ENCODE measurements at places on chromosomes 11 and 22.

- DNase-seq = no peak
Observed at GRCh38 chr11:121592708-121593107, 139.9 kb upstream of the SORL1-AS1 start.

- DNase-seq = peak; percentile 21
Observed at GRCh38 chr11:88538098-88538497, 200.6 kb upstream of the CTSC start.

- DNase-seq = no peak
Observed at GRCh38 chr11:74030723-74031676, 22.1 kb upstream of the UCP3 start.

- no peak for DNase-seq
Observed at GRCh38 chr11:128664317-128664716, 29.6 kb upstream of the FLI1 start.

GRCh38 chr11:36122671-36123070, 166.6 kb downstream of the COMMD9 start:
- no peak for DNase-seq

DNA sequence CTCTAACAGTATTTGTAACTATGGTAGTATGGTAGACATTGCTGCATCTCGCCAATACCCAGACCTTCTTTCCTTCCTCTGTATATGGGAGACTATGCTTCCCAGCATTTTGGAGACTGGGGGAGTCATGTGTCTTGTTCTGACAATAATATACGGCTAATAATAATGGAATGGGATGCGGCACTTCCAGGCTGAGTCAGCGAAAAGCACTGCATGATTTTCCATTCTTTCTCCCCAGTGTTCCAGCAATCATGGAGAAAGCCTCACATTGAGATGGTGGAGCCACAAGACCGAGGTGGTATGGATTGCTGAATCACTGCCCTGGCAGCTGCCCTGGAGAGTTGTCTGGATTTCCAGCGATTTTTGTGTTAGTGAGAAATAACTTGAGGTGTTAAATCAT, 77.1 kb upstream of the FIBIN start:
- no peak for DNase-seq

DNA sequence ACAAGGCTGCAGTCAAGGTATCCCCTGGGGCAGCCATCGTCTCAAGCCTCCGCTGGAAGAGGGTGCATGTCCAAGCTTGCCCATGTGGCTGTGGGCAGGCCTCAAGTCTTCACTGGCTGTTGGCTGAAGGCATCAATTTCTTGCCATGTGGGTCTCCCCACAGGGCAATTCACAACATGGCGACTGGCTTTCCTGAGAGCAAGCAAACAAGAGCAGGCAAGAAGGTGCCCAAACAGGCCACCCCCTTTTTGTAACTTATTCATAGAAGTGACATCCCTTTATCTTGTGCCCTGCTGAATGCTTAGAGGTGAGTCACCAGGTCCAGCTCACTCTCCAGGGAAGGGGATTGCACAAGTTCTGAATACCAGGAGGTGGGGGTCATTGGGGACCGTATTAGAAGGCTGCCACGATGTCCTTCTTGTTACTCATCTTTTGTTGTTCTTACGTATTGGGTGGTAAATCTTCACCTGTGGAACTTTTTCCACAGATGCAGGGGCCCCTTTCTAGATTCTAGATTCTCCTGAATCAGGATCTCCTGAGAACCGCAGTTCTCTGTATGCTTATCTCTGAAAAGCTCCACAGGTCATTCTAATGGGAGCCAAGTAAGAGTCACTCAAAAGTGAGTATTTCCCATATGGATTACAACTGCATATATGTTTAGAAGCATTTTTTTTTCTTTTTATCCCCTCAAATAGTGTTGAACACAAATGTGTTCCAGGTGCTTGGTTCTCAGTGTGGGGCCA, 44.2 kb upstream of the MICAL2 start:
- DNase-seq = peak; percentile 76

- peak; percentile 63 for DNase-seq
Observed at GRCh38 chr22:28142361-28142961, 223.4 kb upstream of the PITPNB start.

GRCh38 chr11:28315440-28315839, 207.3 kb downstream of the METTL15 start:
- DNase-seq = no peak

DNA sequence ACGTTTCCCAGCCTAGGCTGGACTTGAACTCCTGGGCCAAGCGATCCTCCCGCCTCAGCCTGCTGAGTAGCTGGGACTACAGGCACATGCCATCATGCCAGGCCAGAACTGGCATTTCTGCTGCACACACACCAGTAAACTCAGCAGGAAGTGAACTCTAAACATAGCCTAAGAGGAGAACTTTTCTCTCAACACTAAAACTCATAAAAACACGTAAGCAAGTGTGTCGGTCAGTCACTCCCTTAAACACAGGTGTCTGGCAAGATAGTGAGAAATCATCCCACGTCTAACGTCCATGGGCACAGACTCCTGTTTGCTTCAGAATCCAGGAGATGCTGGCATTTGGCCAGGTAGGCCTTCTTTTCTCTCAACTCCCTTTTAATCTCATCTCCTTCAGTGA, 104.8 kb downstream of the RPL27A start:
- DNase-seq = no peak

GRCh38 chr11:6431861-6432260, 8.9 kb downstream of the HPX start:
- peak; percentile 76 for DNase-seq

GRCh38 chr22:19766240-19766510, 5.6 kb downstream of the TBX1 start:
- DNase-seq = no peak

DNA sequence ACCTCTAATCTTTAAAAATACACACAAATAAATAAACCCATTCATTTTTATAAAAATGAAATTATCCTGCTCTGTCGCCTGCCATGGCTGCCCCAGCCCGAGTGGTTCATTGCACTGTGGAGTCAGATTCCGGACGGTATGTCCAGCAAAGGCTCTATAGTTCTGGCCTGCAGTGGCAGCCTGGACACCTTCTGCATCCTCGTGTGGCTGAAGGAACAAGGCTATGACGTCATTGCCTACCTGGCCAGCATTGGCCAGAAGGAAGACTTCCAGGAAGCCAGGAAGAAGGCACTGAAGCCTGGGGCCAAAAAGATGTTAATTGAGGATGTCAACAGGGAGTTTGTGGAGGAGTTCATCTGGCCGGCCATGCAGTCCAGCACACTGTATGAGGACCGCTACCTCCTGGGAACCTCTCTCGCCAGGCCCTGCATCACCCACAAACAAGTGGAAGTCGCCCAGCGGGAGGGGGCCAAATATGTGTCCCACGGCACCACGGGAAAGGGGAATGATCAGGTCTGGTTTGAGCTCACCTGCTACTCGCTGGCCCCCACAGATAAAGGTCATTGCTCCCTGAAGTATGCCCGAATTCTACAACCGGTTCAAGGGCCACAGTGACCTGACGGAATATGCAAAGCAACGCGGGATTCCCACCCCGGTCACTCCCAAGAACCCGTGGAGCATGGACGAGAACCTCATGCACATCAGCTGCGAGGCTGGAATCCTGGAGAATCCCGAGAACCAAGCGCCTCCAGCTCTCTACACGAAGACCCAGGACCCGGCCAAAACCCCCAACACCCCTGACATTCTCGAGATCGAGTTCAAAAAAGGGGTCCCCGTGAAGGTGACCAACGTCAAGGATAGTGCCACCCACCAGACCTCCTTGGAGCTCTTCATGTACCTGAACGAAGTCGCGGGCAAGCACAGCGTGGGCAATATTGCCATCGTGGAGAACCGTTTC, 158.2 kb upstream of the GUCY1A2 start:
- no peak for DNase-seq

- no peak for DNase-seq
Observed at GRCh38 chr11:134536219-134536618, 124.2 kb upstream of the B3GAT1 start.

DNA sequence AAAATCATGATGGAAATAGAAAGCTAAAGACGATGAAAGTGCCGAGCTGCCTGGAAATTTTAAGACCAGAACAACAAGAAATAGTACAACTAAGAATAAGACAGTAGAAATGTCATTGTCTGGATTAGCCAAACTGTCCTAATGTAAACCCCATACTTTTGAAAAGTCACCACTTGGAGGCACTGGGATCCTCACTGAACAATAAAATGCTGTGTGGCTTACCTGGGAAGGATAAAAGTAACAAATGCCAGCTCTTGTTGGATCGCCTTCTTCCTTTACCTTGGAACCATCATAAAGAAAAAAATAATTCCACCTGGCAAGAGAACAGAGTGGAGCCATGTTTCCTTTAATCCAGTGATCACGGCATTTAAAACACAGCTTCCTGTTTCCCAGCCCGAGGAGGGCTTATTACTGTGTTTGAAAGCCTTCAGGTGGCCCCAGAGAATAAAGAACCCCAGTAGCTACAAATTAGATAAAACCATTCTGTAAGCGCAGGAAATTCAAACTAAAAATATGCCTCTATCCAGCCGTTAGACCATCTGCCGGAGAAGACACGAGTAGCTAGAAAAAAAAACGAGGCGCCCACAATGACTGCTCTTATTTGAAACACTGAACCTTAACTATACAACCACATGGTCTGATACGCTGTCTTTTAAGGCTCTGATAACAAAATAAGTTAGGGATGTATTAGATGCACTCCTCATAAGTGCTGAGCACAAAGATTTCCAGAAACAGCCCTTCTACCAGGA, 4.4 kb downstream of the HPS4 start:
- DNase-seq = no peak

GRCh38 chr11:46378296-46378695, 3.2 kb upstream of the MDK start:
- DNase-seq = no peak

DNA sequence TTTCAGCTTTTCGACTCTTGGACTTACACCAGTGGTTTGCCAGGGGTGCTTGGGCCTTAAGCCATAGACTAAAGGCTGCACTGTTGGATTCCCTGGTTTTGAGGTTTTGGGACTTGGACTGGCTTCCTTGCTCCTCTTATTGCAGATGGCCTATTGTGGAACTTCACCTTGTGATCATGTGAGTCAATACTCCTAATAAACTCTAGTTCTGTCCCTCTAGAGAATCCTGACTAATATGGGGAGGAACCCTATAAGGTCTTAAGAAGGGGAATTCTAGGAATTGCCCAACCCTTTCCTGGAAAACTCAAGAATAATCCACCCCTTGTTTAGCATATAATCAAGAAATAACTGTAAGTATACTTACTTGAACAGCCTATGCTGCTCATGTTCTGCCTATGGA, 491.8 kb downstream of the TMEM135 start:
- no peak for DNase-seq

DNA sequence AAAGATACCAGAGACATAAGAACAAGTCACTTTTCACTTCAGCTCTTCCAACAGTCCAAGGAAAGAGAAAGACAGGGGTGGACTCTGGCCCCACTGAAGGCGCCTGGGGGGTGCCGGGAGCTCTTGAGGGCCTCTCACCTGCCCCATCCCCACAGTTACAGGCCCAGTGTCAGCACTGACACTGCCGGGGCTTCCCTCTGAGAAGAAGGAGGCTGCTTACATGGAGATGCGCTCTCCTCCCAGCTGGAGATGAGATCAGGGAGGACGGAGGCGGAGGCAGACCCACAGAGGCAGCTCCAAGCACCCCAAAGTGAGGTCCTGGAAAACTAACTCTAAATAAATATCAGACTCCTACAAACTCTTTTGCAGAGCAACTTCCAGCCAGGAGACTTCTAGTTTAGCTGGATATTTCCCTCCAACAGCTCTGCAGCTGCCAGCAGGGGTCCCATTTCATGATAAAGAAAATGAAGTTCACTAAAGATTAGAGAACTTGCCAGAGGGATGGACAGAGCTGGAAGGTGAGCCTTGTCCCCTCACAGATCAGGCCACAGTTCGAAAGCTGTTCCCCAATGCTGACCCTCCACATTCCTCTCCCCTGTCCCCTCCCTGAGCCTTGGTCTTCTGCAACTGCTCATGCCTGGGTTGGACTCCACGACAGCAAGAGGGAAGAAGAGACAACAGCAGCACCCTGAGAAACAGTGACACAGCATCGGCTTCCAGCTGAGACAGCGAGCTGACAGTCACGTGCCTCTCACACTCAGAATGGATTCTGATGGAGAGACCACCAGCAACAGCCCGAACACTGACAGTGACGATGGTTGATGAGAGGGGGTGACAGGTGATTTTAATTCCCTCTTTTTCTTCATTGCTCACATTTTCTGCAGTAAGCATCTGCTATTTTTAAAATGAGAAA, 5.8 kb downstream of the CARS1 start:
- no peak for DNase-seq

GRCh38 chr11:123072762-123073161, 10.8 kb upstream of the HSPA8 start:
- DNase-seq = no peak

DNA sequence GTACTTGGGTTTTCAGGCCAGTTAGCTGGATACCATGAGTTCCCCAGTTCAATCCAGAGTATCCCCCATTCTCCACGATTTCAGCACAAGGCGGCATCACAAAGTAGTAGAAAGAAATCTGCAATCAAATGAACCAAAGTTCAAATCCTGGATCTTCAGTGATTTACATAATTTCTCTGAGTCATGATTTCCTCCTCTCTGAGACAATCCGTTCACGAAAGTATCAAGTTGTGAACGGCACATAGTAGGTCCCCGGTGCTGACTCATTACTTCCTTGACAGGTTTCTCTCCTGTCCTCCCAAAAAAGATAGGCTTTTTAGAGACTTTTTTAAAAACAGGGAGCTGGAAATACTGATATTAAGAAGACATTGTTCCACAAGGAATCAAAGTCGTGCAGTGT, 69.1 kb upstream of the AKIP1 start:
- DNase-seq = no peak

DNA sequence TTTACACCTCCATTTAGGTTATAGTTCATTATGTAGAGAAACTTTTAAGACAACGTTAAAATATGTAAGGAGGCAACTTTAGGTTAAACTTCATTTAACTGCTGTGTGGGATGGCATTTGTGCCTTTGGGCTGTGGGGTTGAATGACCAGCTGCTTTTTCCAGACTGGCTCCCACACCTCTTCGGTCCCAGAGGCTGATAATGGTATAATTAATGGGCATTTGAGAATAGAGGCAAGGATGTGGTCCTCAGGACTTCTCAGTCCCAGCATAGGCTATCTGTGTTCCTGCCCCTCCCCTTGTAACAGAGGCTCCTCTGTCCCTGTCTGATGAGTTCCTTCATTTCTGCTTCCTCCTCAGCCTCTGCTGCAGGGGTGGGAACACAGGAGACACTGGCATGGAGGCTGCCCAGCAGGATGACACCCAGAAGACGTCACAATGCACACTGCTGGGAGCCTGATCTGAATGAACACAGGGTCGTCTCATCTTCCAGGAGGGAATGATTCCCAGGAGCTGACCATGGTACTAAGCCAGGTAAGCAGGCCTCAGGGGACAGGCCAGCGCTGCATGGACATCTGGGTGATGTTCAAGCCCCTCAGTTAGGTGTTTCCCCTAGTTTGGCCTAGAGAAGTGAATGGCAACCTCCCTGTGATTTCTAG, 17.1 kb upstream of the GNAZ start:
- no peak for DNase-seq

DNA sequence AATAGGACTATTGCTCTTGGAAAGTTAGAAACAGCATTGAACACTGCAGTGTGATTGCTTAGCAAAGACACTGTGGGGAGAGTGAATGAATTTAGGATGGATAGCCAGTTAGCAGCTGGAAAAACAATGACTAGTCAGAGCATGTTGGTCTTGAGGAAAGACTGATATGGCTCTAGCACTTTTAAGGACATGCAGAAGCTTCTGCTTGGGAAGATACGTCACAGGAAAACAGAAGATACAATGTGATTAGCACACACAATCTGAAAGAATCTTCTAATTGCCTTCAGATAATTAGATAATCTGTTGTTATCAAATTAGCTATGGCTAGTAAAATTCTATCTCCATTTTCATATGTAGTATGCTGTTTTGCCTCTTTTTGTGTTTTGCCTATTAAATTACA, 530.7 kb upstream of the CHORDC1 start:
- no peak for DNase-seq
